ELR (cell line): ENCODE measurements at places on chromosomes 13 and 19.

DNA sequence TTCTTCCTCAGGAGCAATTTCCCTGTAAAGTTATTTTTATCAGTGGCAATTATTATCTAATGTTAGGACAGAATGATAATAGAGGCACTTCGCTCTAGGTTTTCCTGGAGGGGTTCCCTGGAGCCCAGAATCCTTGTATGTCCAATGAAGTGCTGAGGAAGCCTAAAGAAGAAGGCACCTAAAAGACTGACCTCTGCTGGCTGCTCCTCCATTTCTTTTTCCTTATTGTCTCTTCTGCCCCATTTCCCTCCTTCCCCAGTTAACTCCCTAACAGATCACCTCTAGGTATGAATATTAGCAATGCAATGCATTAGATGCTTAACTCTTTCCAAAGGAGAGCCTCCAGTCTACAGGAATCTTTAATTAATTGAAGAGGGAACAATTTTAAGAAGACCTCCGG is 985.4 kb downstream of the DIAPH3 start:
- no peak for DNase-seq

- DNase-seq = no peak
Observed at GRCh38 chr13:93818345-93818744, 591.7 kb downstream of the GPC6 start.

DNA sequence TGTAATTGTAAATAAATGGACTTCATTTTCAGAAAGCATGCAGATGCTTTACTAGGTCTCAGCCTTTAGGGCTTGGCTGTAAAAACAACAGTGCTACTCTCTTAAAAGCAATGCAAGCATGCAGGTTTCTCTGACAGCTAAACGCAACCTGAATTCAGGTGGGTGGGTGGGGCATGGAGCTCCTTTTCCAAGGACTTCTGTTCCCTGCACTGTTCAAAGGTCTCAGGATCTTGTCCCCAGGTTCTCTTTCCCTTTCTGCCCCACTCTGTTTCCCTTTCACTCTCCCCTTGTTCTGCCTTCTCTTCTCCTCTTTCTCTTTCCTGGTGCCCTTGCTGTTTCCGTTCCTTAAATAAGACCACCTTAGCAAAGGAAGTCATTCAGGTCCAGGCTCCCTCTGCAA is 1527.5 kb upstream of the SLC10A2 start:
- DNase-seq = no peak

DNA sequence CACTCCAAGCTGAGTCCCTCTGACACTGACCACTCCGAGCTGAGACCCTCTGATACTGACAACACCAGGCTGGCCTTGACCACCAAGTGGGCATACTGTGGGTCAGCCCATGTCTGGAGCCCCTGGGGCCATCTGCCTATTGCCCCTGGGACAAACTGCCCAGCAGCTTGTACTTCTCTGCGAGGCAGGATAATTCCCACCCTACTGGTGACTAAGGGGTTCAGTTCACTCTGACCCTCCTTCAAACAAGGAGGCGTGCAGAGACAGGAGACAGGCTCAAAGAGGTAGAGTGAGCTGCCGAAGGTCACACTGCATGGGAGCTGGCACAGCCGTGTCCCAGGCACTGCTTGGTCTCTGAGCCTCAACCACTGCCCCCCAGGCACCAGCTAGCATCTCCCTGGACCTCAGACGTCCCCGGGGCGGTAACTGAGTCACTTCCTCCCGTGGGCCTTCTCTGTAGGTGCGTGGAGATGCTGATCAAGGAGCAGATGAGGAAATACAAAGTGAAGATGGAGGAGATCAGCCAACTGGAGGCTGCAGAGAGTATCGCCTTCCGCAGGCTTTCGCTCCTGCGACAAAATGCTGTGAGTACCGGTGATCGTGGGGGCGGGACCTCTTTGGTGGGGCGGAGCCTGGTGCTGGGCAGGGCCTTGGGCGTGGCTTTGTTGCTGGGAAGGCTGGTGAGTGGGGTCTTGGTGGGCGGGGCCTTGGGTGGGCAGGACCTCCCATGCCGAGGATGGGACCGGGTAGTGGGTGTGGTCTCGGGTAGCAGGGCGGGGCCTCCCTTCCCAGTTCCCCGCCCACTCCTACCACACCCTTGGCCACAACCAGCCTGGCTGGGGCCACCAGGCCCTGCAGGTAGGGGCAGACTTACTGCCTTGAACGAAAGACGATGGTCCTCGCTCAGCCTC is 5.8 kb upstream of the USE1 start:
- DNase-seq = peak; percentile 78

DNA sequence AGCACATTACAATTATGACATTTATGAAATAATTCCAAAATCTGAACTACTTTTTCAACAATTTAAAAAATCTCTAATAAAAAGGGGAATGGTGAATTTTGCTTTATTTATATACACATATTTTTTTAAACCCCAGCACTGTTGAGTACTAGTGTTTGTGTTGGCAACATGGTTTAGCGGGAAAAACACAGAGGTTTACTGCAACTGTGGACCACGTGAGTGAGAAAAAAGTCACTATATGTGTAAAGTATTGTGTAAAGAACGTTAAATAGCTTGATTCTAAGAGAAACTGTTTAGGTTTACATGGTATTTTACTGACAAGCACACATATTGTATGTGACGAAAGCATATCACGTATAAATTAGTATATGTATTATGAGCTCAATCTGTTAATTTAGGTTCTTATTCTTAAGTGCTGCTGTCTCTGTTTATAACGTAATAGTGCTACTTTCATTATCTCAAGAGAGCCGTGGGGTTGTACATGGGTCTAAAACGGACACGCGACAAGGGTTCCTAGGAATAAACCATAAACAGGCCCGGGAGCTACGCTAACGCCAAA is 617 bp downstream of the SKA3 start:
- DNase-seq = peak; percentile 69

GRCh38 chr19:50020481-50020880 is 4.7 kb downstream of the VRK3 start:
- no peak for DNase-seq

- no peak for DNase-seq
Observed at GRCh38 chr13:26560456-26560855, 3.0 kb downstream of the WASF3 start.

GRCh38 chr13:111530137-111530870 is 209.9 kb downstream of the TEX29 start:
- no peak for DNase-seq

- peak; percentile 51 for DNase-seq
Observed at GRCh38 chr13:48334534-48335127, 31.1 kb downstream of the RB1 start.

DNA sequence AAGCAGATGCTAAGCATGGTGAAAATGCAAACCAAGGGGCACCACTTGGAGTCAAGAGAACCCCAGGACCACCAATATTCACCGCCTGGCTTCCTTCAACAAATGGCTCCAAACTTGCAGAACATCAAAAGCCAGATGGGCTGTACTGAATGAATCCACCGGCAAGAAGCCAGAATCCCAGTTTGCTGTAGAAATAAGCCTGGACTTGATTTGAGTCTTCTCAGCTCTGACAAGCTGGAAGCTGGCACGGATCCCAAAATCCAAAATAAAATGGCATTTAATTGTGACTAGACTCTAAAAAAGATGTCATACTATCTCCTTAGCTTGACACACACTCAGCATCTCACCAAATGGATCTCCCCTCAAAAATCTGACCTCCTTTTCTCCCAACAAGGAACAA is 11.9 kb downstream of the EFNB2 start:
- DNase-seq = no peak

DNA sequence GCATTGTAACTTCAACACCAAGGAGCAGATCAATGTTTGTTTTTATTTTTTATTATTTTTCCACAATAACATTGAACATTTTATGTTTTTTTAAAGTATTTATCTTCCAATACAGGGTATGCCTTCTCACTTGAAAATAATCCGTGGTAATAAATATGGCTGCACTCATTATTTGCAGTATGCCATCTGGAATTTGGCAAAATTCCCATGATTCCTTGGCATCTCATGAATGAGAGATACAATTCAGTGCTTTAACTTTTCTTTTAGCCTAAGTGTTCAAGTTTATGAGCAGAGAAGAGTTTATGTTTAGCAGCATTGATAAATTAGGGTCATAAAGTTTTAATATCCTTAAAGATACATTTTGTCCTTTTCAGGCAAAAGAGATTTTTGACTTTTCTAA is 1109.6 kb upstream of the ATXN8OS start:
- no peak for DNase-seq

DNA sequence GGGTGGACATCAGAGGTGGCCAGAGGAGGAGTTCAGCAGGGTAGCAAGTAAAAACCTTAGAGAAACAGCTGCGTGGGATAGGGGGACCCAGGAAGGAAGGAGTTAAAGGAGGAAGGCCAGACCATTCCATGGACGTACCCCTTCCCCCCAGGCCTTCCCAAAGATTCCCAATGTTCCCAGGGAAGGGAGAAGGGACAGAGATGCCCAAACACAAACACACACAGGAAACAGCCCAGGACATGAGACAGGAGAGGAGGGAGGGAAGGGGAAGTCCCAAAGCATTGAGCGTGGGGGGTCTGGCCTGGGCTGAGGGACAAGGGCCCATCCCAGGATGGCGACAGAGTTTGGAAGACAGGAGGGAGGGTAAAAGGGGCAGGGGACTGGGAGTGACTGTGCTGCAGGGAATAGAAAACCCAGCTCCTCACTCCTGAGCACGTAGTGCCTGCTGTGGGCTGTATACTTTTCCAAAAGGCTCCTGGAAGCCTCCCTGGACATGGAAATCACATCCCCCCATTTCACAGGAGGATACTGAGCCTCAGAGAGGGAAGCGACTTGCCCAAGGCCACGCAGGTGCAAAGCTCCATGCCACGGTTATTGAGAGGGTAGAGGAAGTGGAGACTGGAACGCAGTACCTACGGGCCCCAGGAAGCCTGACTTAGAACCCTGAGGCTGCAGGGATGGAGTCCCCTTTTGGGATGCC is 1.1 kb downstream of the SYDE1 start:
- peak; percentile 25 for DNase-seq

DNA sequence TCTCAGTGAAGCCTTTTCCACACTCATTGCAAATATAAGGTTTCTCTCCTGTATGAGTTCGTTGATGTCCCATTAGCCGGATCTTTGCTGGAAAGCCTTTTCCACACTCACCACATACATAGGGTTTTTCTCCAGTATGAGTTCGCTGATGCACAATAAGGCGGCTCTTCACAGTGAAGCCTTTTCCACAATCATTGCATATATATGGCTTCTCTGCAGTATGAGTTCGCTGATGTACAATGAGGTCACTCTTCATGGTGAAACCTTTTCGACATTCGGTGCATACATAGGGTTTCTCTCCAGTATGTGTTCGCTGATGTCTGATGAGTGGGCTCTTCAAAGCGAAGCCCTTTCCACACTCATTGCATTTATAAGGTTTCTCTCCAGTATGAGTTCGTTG is 6.8 kb upstream of the ZNF350 start:
- DNase-seq = no peak

DNA sequence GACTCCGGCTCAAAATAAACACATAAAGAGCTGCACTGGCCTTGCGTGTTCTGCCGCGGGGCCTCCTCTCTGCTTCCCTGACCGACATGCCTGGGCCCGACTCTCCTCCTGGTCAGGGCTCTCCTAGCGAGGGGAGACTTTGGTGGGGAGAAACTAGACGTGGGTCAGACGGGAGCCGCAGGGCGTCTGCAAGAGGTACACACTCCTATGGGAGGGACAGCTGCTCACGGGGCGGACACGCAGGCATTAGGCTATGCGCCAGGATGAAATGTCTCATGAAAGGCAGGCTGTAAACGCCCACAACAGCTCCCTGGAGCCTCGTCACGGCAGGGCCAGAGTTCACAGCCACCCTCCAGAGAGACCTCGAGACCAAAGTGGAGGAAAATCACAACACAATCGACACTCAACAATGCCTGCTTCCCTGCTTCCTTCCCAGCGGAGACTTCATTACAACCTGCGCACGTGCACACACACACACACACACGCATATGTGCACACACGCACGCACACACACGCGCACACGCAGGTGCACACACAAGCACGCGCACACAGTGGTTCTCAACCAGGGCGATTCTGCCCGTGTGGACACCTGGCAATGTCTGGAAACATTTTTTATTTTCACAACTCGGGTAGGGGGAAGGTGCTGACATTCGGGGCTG is 5.8 kb downstream of the SLC39A3 start:
- DNase-seq = no peak

- no peak for DNase-seq
Observed at GRCh38 chr19:4709440-4710280, 14.0 kb downstream of the DPP9 start.

GRCh38 chr13:111186305-111186935 is 71.3 kb downstream of the ARHGEF7 start:
- DNase-seq = no peak

- peak; percentile 49 for DNase-seq
Observed at GRCh38 chr19:3061182-3062161, 823 bp downstream of the TLE5 start.

GRCh38 chr13:73910733-73911132 is 223.5 kb downstream of the KLF12 start:
- no peak for DNase-seq

DNA sequence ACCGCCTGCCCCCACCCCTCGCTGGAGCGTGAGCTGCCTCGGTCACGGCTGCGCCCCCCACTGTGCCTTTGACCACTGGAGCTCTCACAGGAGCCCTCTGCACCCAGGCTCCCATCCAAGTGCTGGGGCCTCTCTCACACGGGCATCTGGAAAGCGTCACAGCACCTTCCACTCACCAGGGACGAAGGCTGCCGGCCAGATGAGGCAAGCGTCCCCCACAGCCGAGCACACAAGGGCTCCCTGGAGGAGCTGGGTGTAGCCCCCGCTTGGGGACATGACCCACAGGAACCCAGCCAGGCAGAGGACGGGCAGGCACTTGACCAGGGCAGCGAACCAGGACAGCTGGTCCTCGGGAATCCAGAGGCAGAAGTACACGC is 560 bp downstream of the TMEM86B start:
- no peak for DNase-seq

DNA sequence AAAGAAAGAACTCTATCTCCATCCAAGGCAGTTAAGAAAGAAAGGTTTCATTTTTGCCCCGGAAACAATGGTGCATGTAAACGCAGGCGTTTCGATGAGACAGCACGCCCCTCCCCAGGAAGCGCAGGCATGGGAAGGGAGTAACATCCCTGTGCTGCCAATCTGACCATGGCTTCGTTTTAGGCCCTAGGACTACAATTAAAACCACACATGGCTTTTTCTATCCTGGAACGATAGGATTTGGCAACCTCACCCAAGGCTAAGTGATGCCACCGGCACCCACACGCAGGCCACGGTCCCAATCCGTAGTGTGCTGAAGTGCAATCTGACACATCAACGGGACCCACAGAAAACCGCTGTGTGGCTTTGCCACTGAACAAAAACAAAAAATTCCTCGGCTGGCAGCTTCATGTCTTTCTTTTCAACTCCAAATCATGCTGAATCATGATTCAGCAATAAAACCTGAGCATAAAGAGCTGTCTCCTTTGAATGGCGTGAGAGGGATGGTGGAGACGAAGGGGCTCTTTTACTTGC is 24.2 kb downstream of the RANBP3 start:
- no peak for DNase-seq

- DNase-seq = no peak
Observed at GRCh38 chr13:107866032-107866940, 349.1 kb downstream of the LIG4 start.

DNA sequence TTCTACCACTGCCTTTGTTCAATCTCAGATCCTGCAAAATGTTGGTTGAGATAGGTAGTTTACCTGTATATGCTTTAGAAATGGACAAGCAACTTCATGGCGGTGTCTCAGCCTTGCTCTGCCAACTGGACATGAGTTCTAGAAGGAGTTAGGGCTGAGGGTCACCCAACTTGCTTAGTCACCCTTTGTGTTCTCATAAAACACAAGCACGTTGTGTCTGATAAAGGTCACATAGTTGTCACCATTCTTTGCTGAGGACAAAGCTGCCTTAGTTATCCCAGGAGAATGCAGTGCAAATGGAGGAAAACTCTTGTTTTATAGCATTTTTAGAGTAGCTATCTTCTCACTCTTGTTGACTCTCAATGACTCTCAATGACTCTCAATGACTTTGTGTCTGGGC is 218.4 kb upstream of the TMTC4 start:
- DNase-seq = no peak
